ENCODE measurements at places on chromosomes 1 and 21. TPM values are rescaled to one million over a fixed set of nuclear protein-coding genes. Genes with fewer than 3 reads are reported as not detected.
A peak's percentile ranks its signal among the peaks of the same experiment; 100 is the strongest.

EDN2 gene
- not detected for total RNA-seq

DNA sequence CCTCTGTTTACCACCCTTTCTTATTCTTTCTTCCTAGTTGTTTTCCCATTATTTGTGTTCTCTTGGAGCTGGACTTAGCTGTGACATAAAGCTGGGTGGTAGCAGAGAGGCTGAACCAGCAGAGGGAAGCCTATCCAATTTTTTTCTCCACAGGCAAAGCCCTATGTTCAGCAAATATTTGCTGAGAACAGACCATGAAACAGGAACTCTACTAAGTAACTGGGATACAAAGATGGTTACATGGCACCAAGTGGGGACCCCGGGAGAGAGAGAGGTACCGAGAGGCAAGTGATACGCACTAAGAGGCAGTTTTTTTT lies 6.6 kb downstream of the CFAP141 start:
- no peaks in the 10 kb centered on the region for H3K4me1 ChIP-seq
- H3K36me3 ChIP-seq, result no peaks in the 10 kb centered on the region
- no peaks in the 10 kb centered on the region for H3K27me3 ChIP-seq
- no peak for DNase-seq

DNA sequence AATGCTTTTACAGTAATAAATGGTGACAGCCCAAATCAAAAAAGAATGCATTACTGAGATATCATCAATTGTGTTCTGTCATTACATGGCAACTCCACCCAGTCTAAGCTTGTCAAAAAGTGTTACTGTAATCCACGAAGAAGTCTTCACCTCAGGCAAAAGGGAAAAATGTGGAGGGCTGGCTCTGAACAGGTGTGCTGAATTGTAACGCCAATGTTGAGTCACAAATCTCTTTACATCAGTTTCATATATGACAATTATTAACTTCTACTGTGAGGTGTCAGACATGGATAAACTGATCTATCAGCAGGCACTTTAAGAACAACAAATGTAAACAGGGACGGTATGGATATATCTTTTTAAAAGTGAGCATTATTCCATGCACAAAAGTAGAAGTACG lies 98.5 kb upstream of the DMRTA2 start:
- no peaks in the 10 kb centered on the region for H3K36me3 ChIP-seq
- no peaks in the 10 kb centered on the region for H3K27me3 ChIP-seq
- no peak for DNase-seq
- H3K4me1 ChIP-seq, result no peaks in the 10 kb centered on the region

GRCh38 chr1:10399444-10399941 lies 629 bp downstream of the PGD start:
- no peak overlapping the region for H3K27ac ChIP-seq
- H3K4me3 ChIP-seq, result peak overlapping the region; percentile 82
- H3K36me3 ChIP-seq, result peaks cover 17% of the 10 kb centered on the region
- H3K27me3 ChIP-seq, result no peaks in the 10 kb centered on the region
- H3K4me1 ChIP-seq, result peaks cover 24% of the 10 kb centered on the region
- DNase-seq, result no peak

GRCh38 chr1:8423692-8424538 lies 106.0 kb downstream of the SLC45A1 start:
- H3K36me3 ChIP-seq, result peaks cover 9% of the 10 kb centered on the region
- H3K4me3 ChIP-seq, result peak overlapping the region; percentile 87
- DNase-seq, result no peak
- H3K4me1 ChIP-seq, result peaks cover 51% of the 10 kb centered on the region
- H3K27me3 ChIP-seq, result no peaks in the 10 kb centered on the region
- peak overlapping the region; percentile 71 for H3K27ac ChIP-seq

Measured in T-cell (primary cell).